ENCODE measurements at places on chromosomes 7 and 10.

DNA sequence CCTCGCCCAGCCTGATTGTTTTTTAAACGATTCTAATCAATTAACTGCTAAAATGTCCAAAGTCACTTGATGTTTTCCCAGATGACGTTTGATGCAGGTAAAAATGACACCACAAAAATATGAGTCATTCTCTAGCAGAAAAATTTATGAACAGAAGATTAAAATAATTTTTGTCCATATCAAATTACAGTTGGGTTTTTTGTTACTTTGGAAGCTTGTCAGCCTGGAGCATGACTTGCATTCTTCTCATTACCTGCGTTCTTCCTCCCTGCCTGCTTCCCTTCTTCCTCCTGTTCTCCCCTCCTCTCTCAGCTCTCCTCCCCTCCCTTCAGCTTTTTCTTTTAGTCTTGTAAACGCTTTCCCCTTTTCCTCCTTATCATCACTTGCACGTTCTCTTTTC, 18.7 kb downstream of the IL15RA start:
- DNase-seq, result no peak

- no peak for DNase-seq
These were observed 219.2 kb downstream of the PTPRN2 start for GRCh38 chr7:158368449-158368848.

- DNase-seq, result no peak
These were observed 64.6 kb downstream of the ITGB1 start for GRCh38 chr10:32893434-32893833.

DNA sequence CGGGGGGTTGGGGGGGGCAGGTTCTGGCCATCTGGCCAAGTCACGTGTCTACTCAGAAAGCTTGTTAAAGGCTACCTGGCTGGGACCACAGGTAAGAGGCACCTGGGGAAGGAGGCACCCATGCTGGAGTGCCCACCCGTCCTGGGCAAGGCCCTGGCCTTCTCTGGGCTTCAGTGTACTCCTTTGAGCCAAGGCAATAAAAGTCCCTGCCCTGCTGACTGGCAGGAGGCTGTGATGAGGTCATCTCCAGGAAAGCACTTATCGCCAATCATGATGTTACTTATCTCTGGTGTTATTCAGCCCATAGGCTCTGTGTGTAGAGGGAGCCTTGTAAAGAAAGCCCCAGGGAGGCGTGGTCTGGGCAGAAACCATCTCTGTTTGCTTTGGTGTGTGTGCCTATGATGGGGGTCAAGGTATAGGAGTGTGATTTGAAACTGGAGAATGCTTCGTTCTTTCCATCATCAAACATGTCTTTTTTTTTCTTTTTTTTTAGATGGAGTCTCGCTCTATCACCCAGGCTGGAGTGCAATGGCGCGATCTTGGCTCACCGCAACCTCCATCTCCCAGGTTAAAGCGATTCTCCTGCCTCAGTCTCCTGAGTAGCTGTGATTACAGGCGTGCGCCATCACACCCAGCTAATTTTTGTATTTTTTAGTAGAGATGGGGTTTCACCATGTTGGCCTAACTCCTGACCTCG, 2.5 kb upstream of the CLDN4 start:
- DNase-seq, result peak; percentile 92
